ENCODE measurements at places on chromosomes 13 and 19.

GRCh38 chr19:45145270-45146189, 15.3 kb downstream of the NKPD1 start:
- H3K27me3 ChIP-seq: no peaks in the 10 kb centered on the region
- H3K4me1 ChIP-seq: peaks cover 6% of the 10 kb centered on the region
- no peak overlapping the region for H3K27ac ChIP-seq
- H3K4me3 ChIP-seq: no peak overlapping the region

DNA sequence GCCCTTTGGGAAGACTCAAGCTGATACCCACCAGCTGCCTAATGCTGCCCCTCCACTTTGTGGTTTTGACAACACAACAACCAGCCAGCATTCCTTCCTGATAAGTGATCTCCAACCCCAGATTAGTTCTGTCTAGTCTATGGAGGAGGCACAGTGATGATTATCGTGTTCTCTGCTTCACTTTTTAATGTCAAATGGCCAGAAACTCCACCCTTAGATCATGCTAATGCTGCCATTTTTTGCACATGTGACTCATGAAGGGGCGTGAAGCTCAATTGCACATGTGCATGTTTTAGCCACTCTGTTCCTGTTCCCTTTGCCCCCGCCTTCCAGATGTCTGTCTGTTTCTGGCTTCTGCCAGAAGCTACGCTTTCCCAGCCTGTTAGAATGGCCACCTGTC, 199.8 kb downstream of the COG6 start:
- H3K4me3 ChIP-seq: no peak overlapping the region
- H3K36me3 ChIP-seq: no peaks in the 10 kb centered on the region
- H3K27ac ChIP-seq: no peak overlapping the region
- peaks cover 4% of the 10 kb centered on the region for H3K4me1 ChIP-seq
- DNase-seq: no peak

GRCh38 chr13:36395280-36395679, 37.0 kb upstream of the CCNA1 start:
- no peak overlapping the region for H3K27ac ChIP-seq
- no peaks in the 10 kb centered on the region for H3K36me3 ChIP-seq
- no peaks in the 10 kb centered on the region for H3K4me1 ChIP-seq
- no peak for DNase-seq
- no peak overlapping the region for H3K4me3 ChIP-seq
- H3K27me3 ChIP-seq: peaks cover 33% of the 10 kb centered on the region

DNA sequence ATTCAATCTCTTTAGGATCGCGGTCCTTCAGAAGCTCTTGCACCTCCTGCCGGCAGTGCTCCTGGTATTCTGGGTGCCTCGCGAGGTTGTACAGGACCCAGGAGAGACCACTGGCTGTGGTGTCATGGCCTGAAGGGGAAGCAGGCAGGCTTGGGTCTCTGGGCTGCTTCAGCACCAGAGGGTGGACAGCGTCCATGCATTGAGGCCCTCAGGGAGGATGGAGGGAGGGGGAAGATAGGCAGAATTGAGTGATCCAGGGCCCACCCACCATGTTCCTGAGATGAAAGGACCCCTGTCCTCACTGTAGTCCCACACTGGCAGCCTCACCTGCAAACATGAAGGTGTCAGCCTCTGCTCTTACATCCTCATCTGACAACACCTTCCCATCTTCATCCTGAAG, 17.9 kb upstream of the OR10H5 start:
- H3K27ac ChIP-seq: no peak overlapping the region
- no peaks in the 10 kb centered on the region for H3K4me1 ChIP-seq
- H3K27me3 ChIP-seq: peaks cover 6% of the 10 kb centered on the region
- no peak overlapping the region for H3K4me3 ChIP-seq
- no peak for DNase-seq
- no peaks in the 10 kb centered on the region for H3K36me3 ChIP-seq

DNA sequence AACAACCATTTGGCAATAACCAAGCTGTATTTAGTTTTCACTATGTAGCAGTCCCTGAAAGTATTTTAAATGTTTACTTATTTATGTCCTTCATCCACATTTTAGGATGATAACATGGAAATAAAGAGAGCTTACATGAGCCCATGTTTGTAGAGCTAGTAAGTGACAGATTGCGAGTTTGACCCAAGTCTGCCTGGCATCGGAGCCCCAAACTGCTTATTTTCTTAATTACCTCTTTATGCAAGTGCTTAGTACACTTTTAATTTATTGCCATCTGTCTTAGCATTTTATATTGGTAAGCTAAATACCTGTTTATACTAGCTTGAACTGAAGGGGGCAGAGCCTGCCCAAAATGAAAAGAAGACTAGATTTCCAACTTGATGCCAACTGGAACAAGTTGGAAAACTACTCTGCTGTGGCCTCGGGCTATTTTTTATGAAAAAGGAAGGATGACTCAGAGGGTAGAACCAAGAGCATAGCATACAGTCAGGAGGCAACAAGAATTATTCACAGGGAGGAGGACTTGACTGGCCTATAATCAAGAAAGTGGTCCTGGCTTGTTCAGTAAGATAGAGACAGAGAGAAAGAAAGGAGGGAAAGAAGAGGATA, 150.2 kb downstream of the NDFIP2 start:
- no peak overlapping the region for H3K4me3 ChIP-seq
- no peak overlapping the region for H3K27ac ChIP-seq
- peaks cover 12% of the 10 kb centered on the region for H3K27me3 ChIP-seq
- DNase-seq: no peak
- H3K36me3 ChIP-seq: no peaks in the 10 kb centered on the region

GRCh38 chr13:98994080-98994479, 16.2 kb upstream of the DOCK9 start:
- no peak overlapping the region for H3K27ac ChIP-seq
- H3K4me1 ChIP-seq: peaks cover 53% of the 10 kb centered on the region
- no peak for DNase-seq
- H3K27me3 ChIP-seq: no peaks in the 10 kb centered on the region
- no peak overlapping the region for H3K4me3 ChIP-seq

Measured in activated T-helper 2 cell treated with anti-CD3 and anti-CD28 coated beads, Interferon-gamma antibody, Interleukin-2, Interleukin-4, amounts not matched to agents 10 μg/mL and 5 μg/mL and 100 μg/mL, durations not matched to agents 14 hours and 24 hours and 36 hours (primary cell).